ENCODE measurements at places on chromosomes 7 and 10.
A peak's percentile ranks its signal among the peaks of the same experiment; 100 is the strongest.

GRCh38 chr7:1697499-1698125 is 27.5 kb downstream of the ELFN1 start:
- no peak for DNase-seq

GRCh38 chr7:83947260-83947659 is 247.3 kb downstream of the SEMA3A start:
- DNase-seq = no peak

DNA sequence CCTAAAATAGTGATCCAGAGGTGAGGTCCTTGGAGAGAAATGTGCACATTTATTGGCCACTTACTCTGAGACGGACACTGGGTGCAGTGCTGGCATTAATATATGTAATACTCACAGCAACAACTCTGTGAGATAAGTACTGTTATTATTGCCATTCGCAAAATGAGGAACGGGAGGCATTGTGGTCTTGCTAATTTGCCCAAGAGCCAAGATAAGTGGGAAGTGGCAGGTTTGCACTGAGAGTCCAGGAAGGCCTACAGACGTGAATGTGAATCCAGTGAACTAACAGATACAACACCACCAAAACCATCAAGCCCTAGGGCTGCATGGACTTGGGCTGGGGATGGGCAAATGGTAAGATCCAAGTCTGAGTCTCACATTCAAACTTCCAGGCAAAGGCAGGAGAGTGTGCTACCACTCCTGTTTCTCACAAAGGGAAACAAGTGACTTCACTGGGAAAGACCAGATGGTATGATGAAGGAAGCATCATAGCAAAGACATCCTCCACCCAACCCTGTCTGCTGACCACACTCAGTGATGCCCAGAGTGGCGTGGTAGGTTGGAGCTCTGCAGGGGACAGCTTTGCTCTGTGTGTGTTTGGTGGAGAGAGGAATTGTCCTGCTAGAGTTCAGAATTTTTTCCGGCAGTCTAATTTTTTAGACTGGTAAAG is 19.2 kb downstream of the TMEM273 start:
- no peak for DNase-seq

- DNase-seq = no peak
Observed at GRCh38 chr7:28685644-28686417, 272.3 kb downstream of the TRIL start.

- DNase-seq = no peak
Observed at GRCh38 chr7:79786187-79786586, 332.7 kb upstream of the MAGI2 start.

DNA sequence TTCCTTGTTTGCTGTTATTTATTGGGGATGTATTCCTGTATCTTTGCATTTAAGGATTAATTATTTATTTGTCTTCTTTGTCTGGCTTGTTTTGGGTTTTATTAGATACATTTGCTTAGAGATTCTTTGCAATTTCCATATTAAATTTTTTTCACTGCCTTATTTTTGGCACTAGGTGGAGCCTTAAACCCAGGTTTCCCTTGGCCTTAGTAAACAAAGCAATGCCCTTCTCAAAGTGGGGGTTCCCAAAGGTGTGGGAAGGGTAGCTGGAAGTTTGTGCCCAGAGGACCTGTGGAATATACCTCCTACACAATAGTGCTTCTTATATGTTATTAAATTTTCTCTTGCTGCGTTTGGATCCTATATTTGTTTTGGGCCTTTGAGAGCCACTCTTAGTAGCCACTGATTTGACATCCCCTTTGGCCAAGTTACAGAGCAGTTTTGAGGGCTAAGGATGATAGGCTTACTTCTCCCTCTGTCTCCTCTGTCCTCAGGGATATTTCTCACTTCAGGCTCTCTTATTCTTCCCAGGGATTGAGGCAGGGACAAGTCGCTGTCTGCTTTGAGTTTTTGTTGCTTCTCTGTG is 162.3 kb downstream of the ITGB1 start:
- peak; percentile 48 for DNase-seq

GRCh38 chr10:48607356-48608278 is 2.7 kb upstream of the ARHGAP22 start:
- no peak for DNase-seq

GRCh38 chr10:10873289-10873688 is 144.4 kb upstream of the CELF2 start:
- DNase-seq = no peak

- no peak for DNase-seq
Observed at GRCh38 chr10:3265088-3265487, 92.5 kb upstream of the PITRM1 start.

DNA sequence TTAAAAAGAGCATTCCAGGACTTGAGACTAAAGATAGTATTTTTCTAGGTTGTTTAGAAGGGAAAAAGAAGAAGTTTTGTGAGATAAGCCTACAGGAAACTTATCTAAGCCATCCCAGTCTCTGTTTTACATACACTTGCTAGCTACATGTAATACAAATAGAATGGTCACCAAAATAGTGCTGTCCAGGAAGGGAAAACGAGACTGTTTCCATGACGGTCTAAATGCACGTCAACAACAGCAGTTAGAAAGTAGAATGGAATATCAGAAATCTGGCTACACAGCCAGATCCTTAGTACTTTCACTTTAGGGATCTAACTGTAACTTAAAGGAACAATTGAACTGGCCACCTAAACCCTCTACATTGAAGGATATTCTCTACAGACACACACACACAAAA is 117.6 kb downstream of the TSPAN12 start:
- DNase-seq = no peak

DNA sequence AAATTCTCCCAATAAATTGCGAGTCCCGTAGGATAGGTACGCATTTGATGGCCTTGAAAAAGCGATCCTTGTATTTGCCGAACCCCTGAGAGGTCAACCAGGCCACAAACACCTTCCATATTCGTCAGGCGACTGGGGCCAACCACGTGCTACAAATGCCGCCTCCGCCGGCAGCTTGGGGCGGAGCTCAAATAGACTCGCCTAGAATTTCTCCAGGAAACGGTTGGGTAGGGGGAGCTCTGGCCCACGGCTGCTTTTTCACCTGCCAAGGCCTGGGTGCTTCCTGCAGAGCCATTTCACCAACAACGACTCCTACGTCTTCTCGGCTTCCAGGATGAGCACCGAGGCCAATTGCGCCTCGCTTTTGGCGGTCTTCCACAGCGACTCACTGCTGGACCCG is 53.4 kb upstream of the KIF5B start:
- no peak for DNase-seq

GRCh38 chr10:15189133-15189885 is 20.8 kb upstream of the NMT2 start:
- DNase-seq = no peak

DNA sequence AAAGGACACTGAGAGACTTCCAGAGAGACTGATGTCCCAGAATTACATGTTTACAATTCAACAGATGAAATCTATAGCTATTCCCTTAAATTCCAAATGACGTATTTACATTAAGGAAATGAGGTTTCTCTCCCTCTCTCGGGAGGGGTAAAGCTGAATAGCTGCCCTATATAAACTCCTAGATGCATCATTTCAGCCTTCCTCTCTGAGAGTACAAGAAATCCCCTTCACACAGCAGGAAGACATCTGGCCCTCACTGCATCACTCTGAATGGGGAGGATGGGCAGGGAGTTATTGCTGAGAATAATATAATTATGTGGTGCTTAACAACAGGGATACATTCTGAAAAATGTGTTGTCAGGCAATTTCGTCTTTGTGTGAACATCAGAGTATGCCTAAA is 11.0 kb downstream of the POT1 start:
- no peak for DNase-seq

GRCh38 chr7:107917763-107918651 is 27.0 kb downstream of the DLD start:
- no peak for DNase-seq

- no peak for DNase-seq
Observed at GRCh38 chr7:144628176-144628575, 207.7 kb downstream of the TPK1 start.

DNA sequence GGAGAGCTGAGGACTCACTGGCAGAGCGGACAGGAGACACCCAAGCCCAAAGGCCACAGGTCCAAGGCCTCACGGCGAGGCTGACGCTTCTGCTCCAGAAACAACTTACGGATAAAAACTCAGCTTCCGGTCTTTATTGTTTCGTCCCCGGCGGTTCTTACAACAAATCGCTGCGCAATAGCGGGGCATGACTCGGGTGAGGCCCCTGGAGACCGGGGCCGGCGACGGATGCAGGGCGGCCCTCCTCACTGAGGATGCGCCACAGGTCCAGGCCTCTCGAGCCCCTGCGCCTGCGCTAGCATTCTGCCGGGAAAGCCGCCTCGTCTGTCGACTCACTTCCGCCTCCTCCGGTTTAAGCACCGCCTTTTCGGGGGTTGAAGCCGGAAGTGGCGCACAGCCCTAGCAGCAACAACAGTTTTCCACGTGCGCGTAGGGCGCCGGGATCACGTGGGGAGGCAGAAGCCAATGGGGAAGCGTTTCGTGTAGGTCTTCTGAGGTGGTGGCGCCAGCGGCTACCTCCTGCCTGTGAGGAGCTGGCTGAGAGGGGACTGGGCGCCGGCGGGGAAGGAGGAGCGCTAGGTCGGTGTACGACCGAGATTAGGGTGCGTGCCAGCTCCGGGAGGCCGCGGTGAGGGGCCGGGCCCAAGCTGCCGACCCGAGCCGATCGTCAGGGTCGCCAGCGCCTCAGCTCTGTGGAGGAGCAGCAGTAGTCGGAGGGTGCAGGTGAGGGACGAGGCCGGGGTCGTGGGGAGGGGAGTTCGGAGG is at the start of the genes DNAJB9 and THAP5:
Gene DNAJB9 (plus strand): TSS at position 494 of the 765 bp plus-strand sequence. CDS start 1,853 bp downstream, outside the sequence.
Gene THAP5 (minus strand): TSS at position 326 of the 765 bp plus-strand sequence. CDS start 137 bp downstream, at position 189.
- DNase-seq = peak; percentile 99

GRCh38 chr7:131909151-131909768 is 352.8 kb upstream of the PODXL start:
- DNase-seq = no peak

- DNase-seq = no peak
Observed at GRCh38 chr7:1175597-1175966, 15.6 kb upstream of the ZFAND2A start.

DNA sequence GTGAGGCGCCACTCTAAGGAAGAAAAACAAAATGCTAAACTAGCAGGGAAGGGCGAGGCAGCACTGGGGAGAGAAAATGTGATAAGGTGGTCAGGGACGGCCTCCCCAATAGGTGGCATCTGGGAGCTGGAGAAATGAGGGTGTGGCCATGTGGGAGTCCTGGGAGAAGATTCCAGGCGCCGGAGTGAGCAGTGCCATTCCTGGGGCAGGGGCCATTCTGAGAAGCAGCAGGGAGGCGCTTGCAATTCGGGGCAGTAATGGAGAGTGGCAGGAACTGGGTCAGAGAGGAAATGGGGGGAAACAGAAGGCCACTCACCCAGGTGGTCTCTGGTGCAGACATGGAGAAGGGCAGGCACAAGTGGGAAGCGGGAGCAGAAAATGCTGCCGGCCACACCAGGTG is 61.8 kb upstream of the LRRC18 start:
- DNase-seq = no peak

GRCh38 chr10:123455861-123456260 is 210.3 kb upstream of the GPR26 start:
- DNase-seq = no peak

- no peak for DNase-seq
Observed at GRCh38 chr10:89339875-89340274, 12.1 kb downstream of the IFIT3 start.

DNA sequence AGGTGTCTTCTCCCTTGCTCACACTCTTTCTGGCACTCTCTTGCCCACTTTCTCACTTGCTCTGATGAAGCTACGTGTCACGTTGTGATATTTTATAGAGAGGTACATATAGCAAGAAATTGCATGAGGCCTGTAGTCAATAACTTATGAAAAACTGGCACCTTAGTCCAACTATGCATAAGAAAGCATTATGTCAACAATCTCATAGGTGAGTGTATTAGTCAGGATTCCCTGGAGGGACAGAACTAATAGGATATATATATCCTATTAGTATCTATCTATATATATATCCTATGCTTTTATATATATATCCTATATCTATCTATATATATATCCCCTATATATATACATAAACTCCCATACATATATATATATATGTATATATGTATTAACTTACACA is 18.8 kb upstream of the MDFIC start:
- no peak for DNase-seq

- DNase-seq = no peak
Observed at GRCh38 chr7:10815546-10815945, 158.1 kb upstream of the PHF14 start.

DNA sequence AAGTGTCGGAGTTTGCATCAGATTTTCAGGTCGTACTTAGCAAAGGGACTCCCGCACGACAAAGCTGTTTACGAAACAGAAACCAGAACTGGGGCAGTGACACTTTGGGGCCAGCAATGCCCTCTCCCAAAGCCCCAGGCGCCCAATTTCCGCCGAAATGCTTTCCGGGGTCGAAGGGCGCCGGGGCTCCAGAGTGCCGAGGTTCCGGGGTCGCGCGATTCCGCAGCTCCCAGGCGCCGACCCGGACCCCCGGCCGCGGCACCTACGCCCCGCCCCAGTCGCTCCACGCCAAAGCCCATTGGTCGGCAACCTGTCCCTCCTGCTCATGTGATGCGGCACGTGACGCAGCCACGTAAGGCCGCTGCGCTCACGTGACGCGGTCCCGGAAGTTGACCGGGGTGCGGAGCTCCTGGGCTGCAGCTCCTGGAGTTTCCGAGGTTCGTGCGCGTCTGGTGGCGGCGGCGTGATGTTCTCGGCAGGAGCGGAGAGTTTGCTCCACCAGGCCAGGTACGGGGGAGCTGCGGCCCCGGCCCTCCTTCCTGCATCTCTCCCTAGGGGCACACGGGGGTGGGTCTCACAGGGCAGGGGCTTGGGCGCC is at the start of gene AP5Z1:
Gene AP5Z1 (plus strand): TSS at position 374 of the 598 bp plus-strand sequence. CDS start 93 bp downstream, at position 467.
- DNase-seq = peak; percentile 96

DNA sequence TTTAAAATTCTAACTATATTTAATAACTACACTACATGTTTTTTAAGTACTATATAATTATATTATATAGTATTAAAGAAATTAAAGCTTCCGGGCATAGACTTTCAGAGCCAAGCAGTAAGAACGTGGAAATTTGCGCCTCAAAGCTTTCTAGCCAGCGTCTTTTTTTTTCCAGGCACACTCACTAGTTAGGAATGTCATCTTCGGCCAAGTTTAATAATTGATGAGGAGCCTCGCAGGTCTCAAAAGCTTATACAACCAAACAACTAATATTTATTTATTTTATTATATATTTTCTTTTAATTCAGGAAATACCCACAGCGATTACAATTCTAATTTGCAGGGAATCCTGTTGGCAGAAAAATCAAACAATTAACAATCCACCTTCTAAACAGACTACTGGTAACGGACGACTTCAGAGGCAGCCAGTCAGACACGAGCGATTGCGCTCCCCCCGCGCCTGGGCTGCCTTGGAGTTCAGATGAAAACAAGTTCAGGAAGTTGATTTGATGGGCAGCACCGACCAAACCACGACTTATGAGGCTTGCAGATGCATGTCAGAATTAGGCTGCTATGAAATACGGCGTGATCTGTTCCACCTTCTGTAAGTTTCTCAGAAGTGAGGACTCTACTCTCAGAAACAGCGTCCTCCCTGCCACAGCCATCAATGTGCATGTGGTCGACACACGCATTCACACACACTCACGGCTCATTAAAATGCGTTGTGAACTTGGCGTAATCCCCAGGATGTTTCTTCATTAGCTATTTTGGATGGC is 431.8 kb upstream of the MGMT start:
- DNase-seq = peak; percentile 31

- no peak for DNase-seq
Observed at GRCh38 chr10:87844837-87845623, 18.3 kb downstream of the KLLN start.
